ENCODE measurements at places on chromosomes 4 and X.

- no peak for DNase-seq
Observed at GRCh38 chr4:120062663-120063195, 3.9 kb downstream of the MAD2L1 start.

GRCh38 chrX:153926858-153927671 lies 1.0 kb upstream of the ARHGAP4 start:
- no peak for DNase-seq

DNA sequence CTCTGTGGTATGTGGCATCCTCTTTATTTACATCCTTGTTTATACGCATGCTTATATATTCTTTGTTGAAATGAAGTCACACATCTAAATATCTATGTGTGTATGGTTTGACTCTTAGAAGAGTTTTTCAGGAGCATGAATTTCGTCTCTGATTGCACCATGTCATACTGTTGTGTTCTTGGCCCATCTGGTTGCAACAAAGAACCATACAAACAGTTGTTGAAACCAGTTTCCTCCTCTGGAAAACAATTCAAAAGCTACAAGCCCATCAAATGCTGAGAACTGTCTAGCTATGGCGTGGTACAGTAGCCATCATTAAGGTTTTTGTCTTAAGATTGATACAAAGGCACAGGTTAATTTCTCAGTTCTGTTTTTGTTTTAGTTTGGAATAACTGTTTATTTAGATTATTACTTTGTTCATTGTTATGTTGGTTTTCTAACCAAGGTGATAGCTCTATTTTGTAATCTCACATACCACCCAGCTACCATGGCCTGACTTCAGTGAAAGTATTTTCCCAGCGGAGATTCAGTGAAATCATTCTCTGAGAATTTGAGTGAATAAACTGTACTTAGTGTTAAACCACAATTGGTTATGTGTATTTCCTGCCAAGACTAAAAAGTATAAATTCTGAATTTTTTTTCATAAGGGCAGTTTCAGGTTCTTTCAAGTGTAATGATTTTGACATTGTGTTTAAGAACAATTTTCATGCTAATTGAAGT lies 91.0 kb downstream of the ARHGAP24 start:
- no peak for DNase-seq

DNA sequence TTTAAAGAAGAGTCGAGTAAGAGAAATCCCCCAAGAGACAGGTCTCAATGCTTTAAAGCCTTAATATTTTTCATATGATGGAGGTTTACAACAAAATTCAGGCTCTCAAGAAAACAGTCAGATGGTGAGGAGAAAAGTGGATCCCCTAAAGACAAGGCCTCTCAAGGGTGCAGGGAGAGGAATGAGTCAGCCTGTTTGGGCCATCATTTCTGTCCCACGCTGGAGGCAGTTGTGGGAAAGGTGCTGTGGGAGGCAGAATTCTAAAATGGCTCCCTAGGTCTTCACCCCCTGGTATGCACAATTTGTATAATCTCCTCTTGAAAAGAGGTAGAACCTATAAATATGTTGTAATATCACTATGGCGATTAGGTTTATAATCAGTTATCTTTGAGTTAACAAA lies 4.6 kb upstream of the TIFA start:
- DNase-seq: no peak

GRCh38 chr4:10971800-10972401 lies 287.3 kb upstream of the CLNK start:
- no peak for DNase-seq

DNA sequence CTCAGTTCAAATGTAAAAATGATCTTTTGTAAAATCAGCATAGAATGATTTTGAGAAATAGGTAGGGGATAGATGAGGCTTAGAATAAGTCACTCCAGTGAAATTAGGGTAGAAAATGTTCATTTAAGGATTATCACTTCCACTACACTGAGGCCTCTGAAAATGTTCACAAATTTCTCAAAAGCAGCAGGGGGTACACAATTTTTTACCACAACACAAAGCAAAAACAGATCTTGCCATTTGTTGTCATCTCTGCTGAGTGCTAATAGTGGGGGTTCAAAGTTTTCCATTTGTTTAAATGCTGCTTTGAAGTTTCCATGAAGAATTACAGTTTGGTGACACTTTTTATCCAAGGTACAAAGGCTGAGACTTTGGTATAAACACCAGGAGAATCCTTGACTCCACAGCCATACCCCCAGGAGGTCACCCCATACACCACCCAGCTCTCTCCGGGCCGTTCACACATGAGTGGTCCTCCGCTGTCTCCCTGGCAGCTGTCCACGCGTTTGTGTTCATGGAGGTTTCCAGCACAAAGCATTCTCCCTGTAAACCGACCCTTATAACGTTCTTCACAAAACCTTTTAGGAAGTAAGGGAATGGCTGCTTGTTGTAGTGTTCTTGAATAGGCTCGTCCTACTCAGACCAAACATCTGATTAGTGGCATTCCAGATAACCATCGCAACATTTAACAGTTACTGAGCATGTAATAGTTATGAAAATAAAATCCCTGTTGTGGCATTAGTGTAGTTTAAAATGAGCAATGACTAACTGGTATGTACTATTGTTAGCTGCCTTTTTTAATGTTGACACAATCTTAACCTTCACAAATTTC lies 71.0 kb downstream of the PRSS12 start:
- no peak for DNase-seq

Measured in RWPE2 (cell line).